Type B pancreatic cell (in vitro differentiated cells): ENCODE measurements at places on chromosomes 1 and 21.

DNA sequence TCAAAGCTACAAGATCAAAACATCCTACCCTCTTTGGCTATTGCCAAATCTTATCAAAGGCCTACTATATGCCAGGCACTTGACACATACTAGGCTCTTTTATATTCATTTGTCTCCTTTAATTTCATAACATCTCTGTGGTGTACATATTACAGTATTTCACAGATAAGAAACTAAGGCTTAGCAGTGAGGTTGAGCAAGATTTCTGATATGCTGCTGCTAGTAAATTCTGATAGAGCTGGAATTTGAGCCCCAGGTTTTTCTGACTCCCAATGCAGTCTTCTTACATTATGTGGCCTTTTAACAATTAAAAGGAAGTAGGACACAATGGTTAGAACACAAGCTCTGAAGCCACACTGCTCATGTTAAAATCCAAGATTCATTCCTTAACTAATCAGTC, 16.8 kb downstream of the CCDC185 start:
- no peak for DNase-seq

GRCh38 chr1:116461723-116462122, 88.7 kb downstream of the ATP1A1 start:
- no peak for DNase-seq

GRCh38 chr1:236148470-236148845, 6.1 kb downstream of the GPR137B start:
- DNase-seq, result no peak

- DNase-seq, result no peak
These were observed 1466.9 kb downstream of the KCNT2 start for GRCh38 chr1:195141294-195141693.

GRCh38 chr1:219514728-219515127, 98.2 kb downstream of the ZC3H11B start:
- DNase-seq, result no peak
